Natural killer cell (primary cell): ENCODE measurements at places on chromosomes 7 and 10. TPM values are rescaled to one million over a fixed set of nuclear protein-coding genes. Genes with fewer than 3 reads are reported as not detected.
A peak's percentile ranks its signal among the peaks of the same experiment; 100 is the strongest.

The VGF gene
- not detected for total RNA-seq

The EPHB4 gene
- 0.88 TPM for total RNA-seq

- peak; percentile 63 for DNase-seq
Observed at GRCh38 chr10:11237571-11237970, 219.9 kb downstream of the CELF2 start.

The GET4 gene
- total RNA-seq = 81.6 TPM

The AKAP9 gene
- 81.9 TPM for total RNA-seq

GRCh38 chr7:101487753-101488152, 125.1 kb downstream of the COL26A1 start:
- no peak for DNase-seq

- no peak for DNase-seq
Observed at GRCh38 chr10:33347211-33347610, 12.7 kb upstream of the NRP1 start.

The APBB1IP gene
- 100 TPM for total RNA-seq

DNA sequence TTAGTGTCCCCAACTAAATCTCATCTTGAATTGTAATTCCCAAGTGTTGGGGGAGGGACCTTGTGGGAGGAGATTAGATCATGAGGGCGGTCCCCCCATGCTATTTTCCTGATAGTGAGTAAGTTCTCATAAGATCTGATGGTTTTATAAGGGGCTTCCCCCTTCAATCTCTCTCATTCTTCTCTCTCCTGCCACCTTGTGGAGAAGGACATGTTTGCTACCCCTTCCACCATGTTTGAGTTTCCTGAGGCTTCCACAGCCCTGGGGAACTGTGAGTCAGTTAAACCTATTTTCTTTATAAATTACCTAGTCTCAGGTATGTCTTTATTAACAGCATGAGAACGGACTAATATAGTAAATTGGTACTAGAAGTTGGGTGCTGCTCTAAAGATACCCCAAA, 365.6 kb downstream of the ANKRD7 start:
- no peak for DNase-seq

DNA sequence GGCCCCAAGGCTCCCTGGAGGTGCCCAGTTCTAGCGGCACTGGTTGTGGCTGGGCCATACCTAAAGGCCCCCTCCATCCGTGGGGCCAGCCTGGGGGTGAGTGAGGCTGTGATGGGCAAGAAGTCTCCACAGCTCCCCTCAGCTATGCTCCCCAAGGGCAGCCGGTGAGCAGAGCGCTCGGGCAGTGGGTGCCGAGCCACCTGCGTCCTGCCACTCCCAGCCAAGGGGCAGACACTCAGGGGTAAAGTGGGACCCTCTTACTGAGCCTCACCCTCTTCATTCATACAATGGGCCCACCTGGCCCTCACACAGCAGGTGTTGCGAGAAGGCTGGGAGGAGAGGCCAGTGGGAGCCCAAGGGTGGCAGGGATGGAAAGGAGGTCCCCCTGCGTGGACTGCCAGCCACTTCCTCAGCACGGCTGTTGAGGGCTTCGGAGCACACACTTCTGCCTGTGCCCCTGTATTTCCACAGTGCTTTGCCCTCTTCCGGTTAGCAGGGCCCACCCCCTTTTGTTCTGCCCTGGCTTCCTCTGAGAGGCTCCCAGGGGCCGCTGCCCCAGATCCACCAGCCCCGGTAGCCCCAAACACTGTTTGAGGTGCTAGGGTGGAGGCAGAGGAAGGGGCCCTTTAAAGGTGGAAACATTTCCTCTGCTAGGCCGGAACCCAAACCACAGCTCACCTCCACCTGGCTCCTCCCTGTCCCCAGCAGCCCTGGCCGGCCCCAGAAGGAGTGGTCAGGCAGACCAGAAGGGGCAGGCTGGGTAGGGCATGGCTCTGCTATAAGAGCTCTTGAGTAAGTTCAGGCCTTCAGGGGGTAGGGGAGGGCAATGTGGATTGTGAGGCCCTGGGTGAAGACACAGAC, 16.4 kb upstream of the C10orf105 start:
- no peak for DNase-seq

The CHST15 gene
- total RNA-seq = 8.7 TPM

The ADRA2A gene
- total RNA-seq = 0.07 TPM

- DNase-seq = no peak
Observed at GRCh38 chr10:131997366-131998049, 15.8 kb upstream of the BNIP3 start.

- no peak for DNase-seq
Observed at GRCh38 chr7:41702635-41703371, at the start of gene INHBA. Gene INHBA (minus strand): TSS chr7:41703090. CDS start chr7:41700374, 2,716 bp downstream.

The TMUB1 gene
- total RNA-seq = 44.1 TPM

The DOCK4 gene
- 0.61 TPM for total RNA-seq

- DNase-seq = no peak
Observed at GRCh38 chr7:114622221-114622620, 207.6 kb downstream of the FOXP2 start.

- no peak for DNase-seq
Observed at GRCh38 chr10:133104068-133104962, 16.6 kb downstream of the ADGRA1 start.

DNA sequence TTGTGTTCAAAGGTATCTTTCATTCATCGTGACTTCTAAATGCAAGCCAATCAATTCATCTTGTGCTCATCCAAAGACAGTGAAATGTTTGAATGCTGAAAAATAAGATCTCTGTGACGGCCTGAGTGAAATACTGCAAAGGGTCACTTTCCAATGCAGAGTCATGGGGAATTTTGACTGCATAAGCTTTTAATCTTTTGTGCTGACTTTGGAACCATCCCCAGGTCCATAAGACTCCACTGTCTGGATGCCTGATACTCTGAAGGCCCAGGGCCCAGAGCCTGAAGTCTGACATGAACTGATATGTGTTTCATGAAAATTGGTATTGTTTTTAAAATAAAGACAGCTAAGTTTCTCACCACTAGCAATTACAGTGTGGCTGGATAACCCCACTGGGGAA, 39.0 kb downstream of the PPP1R3C start:
- no peak for DNase-seq

- DNase-seq = no peak
Observed at GRCh38 chr10:13810568-13810967, 223.8 kb downstream of the PRPF18 start.

DNA sequence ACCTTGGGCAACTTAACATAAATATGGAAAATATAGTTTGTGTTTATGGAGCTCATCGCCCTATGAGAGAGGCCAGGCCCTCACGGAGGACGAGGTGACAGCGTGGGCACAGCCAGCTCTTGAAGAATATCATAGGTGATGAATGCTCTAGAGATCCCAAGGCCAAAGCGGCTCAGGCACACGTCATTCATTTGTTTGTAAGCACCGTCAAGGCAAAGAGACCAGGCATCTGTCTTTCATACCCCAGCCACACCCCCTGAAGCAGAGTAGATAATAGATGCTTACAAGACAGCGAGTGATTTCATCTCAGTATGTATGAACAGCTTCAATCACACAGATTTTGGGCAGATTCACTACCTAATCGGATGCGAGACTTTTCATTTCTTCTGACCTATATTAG, 242.1 kb upstream of the C7orf33 start:
- no peak for DNase-seq

The FAM20C gene
- 1.2 TPM for total RNA-seq

GRCh38 chr7:5525271-5526099, 101.9 kb upstream of the TNRC18 start:
- no peak for DNase-seq

- no peak for DNase-seq
Observed at GRCh38 chr7:130365088-130365487, 15.2 kb upstream of the CPA1 start.

DNA sequence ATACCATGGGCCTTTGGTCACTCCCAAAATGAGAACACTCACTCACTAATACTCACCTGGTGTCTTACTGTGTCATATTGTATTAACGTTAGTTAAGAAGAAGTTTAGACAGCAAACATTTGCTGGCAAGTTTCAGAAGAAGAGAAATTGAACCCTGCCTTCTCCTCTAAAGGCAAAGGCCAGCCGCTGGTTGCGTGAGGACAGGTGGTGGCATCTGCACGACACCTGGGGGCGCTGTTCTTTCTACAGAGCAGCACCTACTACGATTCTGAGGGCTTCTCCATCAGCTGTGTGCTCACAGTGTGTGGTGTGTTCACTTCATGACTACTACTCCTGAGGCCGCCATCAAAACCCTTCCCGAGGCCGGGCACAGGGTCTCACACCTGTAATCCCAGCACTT, 17.9 kb upstream of the CLEC2L start:
- peak; percentile 18 for DNase-seq

DNA sequence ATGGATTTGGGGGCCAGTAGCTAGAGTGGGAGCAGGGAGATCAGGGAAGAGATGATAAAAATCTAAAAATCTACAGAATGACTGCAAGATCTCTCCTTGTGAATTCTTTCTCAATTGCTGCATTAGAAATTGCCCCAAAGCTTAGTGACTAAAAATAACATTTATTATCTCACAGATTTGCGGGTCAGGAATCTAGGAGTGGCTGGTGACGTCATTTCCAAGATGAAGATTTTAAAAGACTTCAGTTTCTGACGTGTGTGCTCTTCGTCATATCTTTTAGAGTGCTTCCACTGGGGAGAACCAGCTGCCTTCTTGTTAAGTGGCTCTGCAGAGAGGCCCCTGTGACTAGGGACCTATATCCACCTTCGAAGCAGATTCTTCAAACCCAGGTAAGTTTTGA, 112.6 kb downstream of the DGKI start:
- no peak for DNase-seq
